ENCODE measurements at places on chromosomes 7 and 10. TPM values are rescaled to one million over a fixed set of nuclear protein-coding genes. Genes with fewer than 3 reads are reported as not detected.
A peak's percentile ranks its signal among the peaks of the same experiment; 100 is the strongest.

- H3K4me3 ChIP-seq = no peak overlapping the region
- H3K36me3 ChIP-seq = no peaks in the 10 kb centered on the region
Observed at GRCh38 chr7:108947526-108947925, 377.9 kb downstream of the DNAJB9 start.

DNA sequence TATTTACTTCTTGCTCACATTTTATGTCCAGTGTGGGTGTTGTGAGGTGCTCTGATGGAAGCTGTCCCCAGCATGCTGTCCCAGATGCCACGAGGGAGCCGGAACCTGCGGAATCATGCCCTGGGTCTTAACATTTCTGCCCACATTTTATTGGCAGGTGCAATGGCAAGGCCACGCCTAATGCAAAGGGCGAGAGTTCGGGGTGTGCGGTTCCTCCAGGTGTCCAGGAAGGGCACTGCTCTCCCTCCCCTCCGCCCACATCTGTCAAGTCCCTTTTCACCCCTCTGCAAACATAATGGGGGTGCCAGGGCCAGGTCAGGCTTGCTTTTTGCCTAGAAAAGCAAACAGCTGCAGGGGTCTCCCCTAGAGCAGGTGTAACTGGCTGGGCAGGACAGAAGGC, 16.4 kb downstream of the PDAP1 start:
- no peaks in the 10 kb centered on the region for H3K27me3 ChIP-seq
- no peak for DNase-seq
- H3K36me3 ChIP-seq = no peaks in the 10 kb centered on the region
- no peaks in the 10 kb centered on the region for H3K4me1 ChIP-seq
- H3K27ac ChIP-seq = peak overlapping the region; percentile 74

- no peak overlapping the region for H3K27ac ChIP-seq
- H3K4me3 ChIP-seq = no peak overlapping the region
- no peaks in the 10 kb centered on the region for H3K27me3 ChIP-seq
- no peaks in the 10 kb centered on the region for H3K36me3 ChIP-seq
Observed at GRCh38 chr7:66207540-66207939, 2.4 kb downstream of the TPST1 start.

DNA sequence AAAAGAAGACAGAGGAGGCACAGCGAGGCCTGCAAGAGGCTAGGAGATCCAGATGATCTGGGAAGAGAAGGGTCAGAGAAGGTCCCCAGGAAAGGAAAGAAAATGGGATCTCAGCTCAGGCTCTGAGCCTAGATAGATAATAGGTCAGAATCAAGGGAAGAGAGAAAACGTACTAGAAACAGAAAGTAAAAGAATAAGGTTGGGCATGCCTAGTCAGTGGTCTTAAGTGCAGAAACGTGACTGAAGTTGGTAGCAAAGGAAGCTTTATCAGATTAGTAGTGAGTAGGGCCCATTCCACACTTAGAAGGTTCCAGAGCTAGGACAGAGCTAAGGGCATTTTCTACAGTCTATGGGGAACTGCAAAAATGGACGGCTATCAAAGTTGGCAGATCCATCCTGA, 84.8 kb upstream of the ASAH2 start:
- no peak overlapping the region for H3K27ac ChIP-seq
- no peak overlapping the region for H3K4me3 ChIP-seq

DNA sequence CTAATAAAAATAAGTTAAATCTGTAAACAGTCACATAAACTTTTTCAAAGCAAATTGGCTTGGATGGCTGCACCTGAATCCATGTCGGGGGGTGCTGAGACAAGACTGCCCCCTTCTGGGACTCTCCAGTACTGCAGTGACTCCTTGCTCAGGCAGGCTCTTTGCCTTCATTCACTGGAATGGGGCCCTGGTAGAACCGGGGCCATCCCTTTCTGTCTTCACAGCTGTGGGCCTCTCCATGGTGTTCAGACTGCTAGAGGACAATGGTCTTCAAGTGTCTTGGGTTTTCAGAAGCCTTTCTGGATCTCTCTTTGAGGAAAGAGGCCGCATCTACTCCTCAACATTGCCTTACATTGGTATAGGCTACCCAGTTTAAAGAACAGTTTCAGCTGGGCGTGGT, 16.1 kb upstream of the IMPDH1 start:
- no peaks in the 10 kb centered on the region for H3K36me3 ChIP-seq
- no peak overlapping the region for H3K27ac ChIP-seq
- H3K4me1 ChIP-seq = no peaks in the 10 kb centered on the region
- DNase-seq = no peak
- H3K4me3 ChIP-seq = no peak overlapping the region

DNA sequence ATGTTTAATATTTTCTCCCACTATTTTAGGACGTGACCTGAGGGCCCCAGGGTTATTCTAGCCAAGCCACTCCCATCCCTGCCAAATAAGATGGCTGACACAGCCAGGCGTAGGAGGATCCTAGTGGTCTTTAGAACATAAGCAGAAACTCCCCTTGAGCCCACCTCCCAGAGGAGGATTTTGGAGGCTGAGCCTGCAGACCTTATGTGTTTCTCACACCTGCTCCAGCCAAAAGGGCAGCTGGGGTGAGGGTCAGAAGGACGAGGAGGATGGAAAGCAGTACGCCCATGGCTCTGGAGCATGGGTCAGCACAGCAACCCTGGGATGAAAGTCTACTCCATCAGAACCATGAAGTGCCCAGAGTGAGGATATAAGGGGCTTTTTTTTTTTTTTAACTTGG, 39.9 kb downstream of the PDLIM1 start:
- no peak for DNase-seq
- peaks cover 13% of the 10 kb centered on the region for H3K4me1 ChIP-seq
- no peak overlapping the region for H3K4me3 ChIP-seq

DNA sequence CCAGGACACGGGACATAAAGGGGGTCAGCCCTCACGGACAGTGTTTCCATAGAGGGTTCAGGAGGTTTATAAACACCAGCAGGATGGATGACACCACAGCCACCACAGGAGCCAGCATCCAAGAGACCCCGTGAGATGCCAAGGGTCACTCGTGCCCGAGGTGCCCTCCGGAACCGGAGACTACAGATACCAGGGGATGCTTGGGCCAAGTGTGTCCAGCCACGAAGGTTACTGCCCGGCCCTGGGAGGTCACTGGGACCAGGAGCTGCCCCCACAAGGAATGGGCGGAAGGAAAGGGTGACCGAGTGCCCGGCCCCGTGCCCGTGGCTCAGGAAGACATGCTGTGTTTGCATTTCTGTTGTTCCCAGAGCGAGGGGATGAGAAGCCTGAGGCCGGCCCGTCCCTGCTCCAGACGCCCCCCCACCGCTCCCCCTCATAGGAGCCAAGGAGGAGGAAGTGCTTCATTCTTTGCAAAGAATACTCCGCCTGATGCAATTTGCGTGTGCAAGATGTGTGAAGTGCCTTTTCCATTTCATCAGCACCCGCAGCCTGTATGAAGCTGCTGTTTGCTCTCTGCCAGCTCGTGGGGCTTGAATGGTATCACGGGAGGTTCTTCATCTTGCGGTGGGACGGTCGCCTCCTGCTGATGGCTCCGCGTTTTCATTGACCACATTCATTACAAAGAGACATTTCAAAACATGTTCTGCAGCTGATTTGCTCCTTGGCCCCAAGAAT, 176.4 kb downstream of the ELFN1 start:
- H3K36me3 ChIP-seq = no peaks in the 10 kb centered on the region
- no peaks in the 10 kb centered on the region for H3K4me1 ChIP-seq
- H3K27me3 ChIP-seq = no peaks in the 10 kb centered on the region
- no peak overlapping the region for H3K27ac ChIP-seq
- no peak for DNase-seq
- H3K4me3 ChIP-seq = no peak overlapping the region

- H3K27me3 ChIP-seq = no peaks in the 10 kb centered on the region
- no peak overlapping the region for H3K27ac ChIP-seq
- no peak for DNase-seq
- no peaks in the 10 kb centered on the region for H3K4me1 ChIP-seq
- H3K4me3 ChIP-seq = no peak overlapping the region
Observed at GRCh38 chr10:94383530-94383929, 18.8 kb upstream of the TBC1D12 start.

- no peaks in the 10 kb centered on the region for H3K4me1 ChIP-seq
- H3K36me3 ChIP-seq = no peaks in the 10 kb centered on the region
- no peaks in the 10 kb centered on the region for H3K27me3 ChIP-seq
- no peak overlapping the region for H3K27ac ChIP-seq
- no peak overlapping the region for H3K4me3 ChIP-seq
Observed at GRCh38 chr10:14332903-14333302, 2.2 kb upstream of the FRMD4A start.

DNA sequence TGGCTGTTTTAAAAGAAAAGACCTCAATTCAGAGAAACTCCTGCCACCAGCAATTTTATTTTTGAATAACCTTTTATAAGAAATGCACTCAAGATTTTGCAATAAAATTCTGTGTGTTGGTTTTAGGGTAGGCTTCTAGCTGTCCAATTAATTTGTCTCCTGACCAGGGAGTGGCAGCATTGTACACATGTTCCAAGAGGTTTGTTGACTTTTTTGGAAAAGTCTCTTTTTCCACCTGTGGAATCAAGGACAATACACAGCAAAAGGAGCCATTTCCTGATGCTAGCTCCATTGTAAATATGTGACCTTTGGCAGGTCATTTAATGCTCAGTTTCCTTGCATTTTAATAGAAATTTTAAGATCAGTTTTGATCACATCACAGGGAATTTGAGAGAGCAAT, 1.8 kb downstream of the GIMAP5 start:
- H3K36me3 ChIP-seq = no peaks in the 10 kb centered on the region
- no peak overlapping the region for H3K27ac ChIP-seq
- no peaks in the 10 kb centered on the region for H3K27me3 ChIP-seq

GRCh38 chr7:122881324-122881723, 4.9 kb downstream of the CADPS2 start:
- H3K36me3 ChIP-seq = no peaks in the 10 kb centered on the region
- no peaks in the 10 kb centered on the region for H3K27me3 ChIP-seq
- H3K4me1 ChIP-seq = no peaks in the 10 kb centered on the region
- H3K4me3 ChIP-seq = no peak overlapping the region
- no peak overlapping the region for H3K27ac ChIP-seq

- no peak overlapping the region for H3K4me3 ChIP-seq
- no peaks in the 10 kb centered on the region for H3K27me3 ChIP-seq
- H3K36me3 ChIP-seq = no peaks in the 10 kb centered on the region
- peak overlapping the region; percentile 62 for H3K27ac ChIP-seq
Observed at GRCh38 chr10:102651455-102652169, 7.3 kb downstream of the TRIM8 start.

DNA sequence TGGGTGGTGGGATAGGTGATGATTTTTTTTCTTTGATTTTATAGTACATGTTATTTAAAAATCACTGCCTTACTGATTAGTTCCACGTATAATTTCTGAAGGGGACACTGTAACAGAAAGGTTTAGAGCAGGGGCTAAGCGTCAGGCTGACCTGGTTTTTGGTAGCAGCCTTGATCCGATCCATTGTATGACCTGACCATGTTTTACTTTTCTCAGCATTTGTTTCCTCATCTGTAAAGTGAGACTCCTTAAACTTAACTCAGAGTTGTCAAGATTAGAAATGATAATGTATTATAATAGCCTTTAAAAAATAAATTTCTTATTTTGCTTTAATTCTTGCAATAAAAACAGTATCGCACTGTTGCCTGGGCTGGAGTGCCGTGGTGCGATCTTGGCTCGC, 23.6 kb downstream of the INPP5F start:
- no peak overlapping the region for H3K4me3 ChIP-seq
- H3K36me3 ChIP-seq = no peaks in the 10 kb centered on the region
- no peak for DNase-seq
- no peaks in the 10 kb centered on the region for H3K27me3 ChIP-seq
- H3K27ac ChIP-seq = no peak overlapping the region
- H3K4me1 ChIP-seq = no peaks in the 10 kb centered on the region

GRCh38 chr7:30212701-30213111, 71.7 kb upstream of the ZNRF2 start:
- no peak for DNase-seq
- no peak overlapping the region for H3K27ac ChIP-seq
- no peaks in the 10 kb centered on the region for H3K27me3 ChIP-seq
- H3K36me3 ChIP-seq = no peaks in the 10 kb centered on the region
- no peak overlapping the region for H3K4me3 ChIP-seq

EGFR gene
- total RNA-seq = 61.9 TPM

NFE2L3 gene
- 2.2 TPM for total RNA-seq

MUC12 gene
- total RNA-seq = 5.2 TPM

NDUFA5 gene
- 73.3 TPM for total RNA-seq

ARHGEF35 gene
- total RNA-seq = 15.4 TPM

SPDYE9 gene
- total RNA-seq = not detected

OR2A42 gene
- 0.15 TPM for total RNA-seq
